Esophagus mucosa (tissue), 1 donor: ENCODE measurements at places on chromosomes 3 and 15. TPM values are rescaled to one million over a fixed set of nuclear protein-coding genes. Genes with fewer than 3 reads are reported as not detected.

Gene CTXND1
- 0.04 TPM for total RNA-seq

Gene FBXL2
- total RNA-seq: 1.7 TPM

Gene RAB6B
- 3.3 TPM for total RNA-seq

Gene RNF13
- 32.8 TPM for total RNA-seq

Gene KLF15
- 0.60 TPM for total RNA-seq

Gene EAF2
- total RNA-seq: 3.3 TPM

Gene CHRNA7
- 0.76 TPM for total RNA-seq

Gene ACAN
- total RNA-seq: 0.04 TPM

Gene XIRP1
- total RNA-seq: not detected

Gene SH3GL3
- total RNA-seq: 3.3 TPM

Gene C3orf20
- 0.24 TPM for total RNA-seq

Gene IL1RAP
- 40.5 TPM for total RNA-seq

Gene GOLGA6B
- total RNA-seq: not detected

Gene NR2E3
- total RNA-seq: 0.56 TPM

Gene SLC2A2
- total RNA-seq: not detected

Gene RBP2
- not detected for total RNA-seq

Gene HIGD2B
- not detected for total RNA-seq

Gene SLC35G2
- total RNA-seq: 1.0 TPM

Gene LARP6
- 1.4 TPM for total RNA-seq

Gene STRIT1
- not detected for total RNA-seq

Gene GOLGA8M
- total RNA-seq: 0.36 TPM

Gene TEX55
- total RNA-seq: not detected

Gene CLDN11
- 1.2 TPM for total RNA-seq

Gene FBXO40
- not detected for total RNA-seq

Gene ROPN1B
- total RNA-seq: not detected

Gene CPNE4
- total RNA-seq: 0.04 TPM

Gene CTXN2
- not detected for total RNA-seq

Gene CLDN16
- total RNA-seq: 0.76 TPM

Gene KIF23
- 16.0 TPM for total RNA-seq
